D721Med (cell line): ENCODE measurements at places on chromosomes 16 and 17.

DNA sequence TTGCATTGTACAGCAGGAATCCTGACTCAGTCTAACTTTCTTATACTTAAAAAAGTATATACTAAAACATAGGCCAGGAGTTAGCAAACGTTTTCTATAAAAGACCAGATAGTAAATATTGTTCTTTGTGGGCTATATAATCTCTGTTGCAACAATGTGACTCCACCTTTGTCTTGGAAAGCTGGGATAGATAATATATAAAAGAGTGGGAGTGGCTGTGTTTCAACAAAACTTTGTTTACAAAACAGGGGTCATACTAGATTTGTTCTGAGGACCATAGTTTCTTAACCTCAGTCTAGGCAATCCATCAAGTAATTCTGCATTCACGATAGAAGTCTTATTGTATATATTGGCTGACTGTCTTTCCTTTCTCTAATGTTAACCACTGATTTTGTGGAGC, 9.0 kb upstream of the TBC1D3B start:
- no peak for DNase-seq

DNA sequence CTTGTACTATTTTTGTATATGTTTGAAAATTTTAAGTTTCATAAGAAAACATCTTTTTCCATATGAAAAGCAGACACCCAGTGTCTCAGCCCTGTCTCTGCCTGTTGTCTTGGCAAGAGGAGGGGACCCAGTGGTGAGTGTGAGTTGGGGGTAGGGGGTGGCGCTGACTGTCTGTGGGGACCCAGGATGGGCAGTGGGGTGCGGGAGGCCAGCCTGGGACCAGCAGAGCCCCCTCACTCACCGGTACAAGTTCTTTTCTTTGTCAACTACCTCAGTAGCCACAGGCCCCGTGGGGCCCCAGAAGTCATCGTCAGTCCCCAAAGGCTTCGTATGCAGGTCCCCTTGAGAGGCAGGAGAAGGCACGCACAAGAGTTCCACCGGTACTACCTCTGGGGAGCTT, 46.2 kb downstream of the MIS12 start:
- no peak for DNase-seq

DNA sequence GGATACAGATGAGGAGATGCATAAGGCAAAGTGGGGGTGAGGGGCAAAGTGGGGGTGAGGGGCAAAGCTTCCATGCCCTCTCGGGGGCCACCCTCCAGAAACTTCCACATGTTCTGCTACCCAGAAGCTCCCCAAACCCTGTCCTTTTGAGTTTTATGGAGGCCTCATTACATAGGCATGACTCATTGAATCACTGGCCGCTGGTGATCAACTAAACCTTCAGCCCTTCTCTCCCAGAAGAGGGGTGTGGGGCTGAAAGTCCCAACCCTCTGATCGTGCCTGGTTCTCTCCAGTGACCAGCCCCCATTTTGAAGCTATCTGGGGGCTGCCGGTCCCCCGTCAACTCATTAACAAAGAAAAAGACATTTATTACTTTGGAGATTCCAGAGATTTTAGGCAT, 27.5 kb downstream of the ITGAE start:
- no peak for DNase-seq

GRCh38 chr17:38731526-38732294, 1.6 kb downstream of the CISD3 start:
- DNase-seq, result no peak

- peak; percentile 38 for DNase-seq
These were observed at the start of gene CMTM3 for GRCh38 chr16:66604376-66605176. CMTM3 (plus strand) TSS chr16:66604704; CDS start chr16:66604806, 102 bp downstream.
